ENCODE measurements at places on chromosomes 16 and 17.

DNA sequence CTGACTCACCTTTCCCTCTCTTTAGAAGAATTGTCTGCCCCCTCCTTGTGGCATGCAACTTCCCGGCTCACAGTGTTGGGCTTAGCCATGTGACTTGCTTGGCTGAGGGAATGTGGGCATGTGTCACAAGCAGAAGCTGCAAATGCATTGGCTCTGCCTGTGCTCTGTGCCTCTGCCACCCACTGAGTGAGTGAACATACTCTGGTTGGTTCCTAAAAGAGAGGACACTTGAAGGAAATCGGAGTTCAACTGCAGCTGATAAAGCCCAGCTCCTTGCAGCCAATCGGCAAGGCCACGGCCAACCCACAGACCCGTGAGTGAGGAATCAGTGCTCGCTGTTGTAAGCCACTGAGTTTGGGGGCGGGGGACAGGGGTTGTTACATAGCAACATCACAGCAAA is 10.9 kb upstream of the GINS2 start:
- no peak for DNase-seq

GRCh38 chr17:34374457-34374856 is 11.4 kb upstream of the CCL1 start:
- DNase-seq, result no peak

DNA sequence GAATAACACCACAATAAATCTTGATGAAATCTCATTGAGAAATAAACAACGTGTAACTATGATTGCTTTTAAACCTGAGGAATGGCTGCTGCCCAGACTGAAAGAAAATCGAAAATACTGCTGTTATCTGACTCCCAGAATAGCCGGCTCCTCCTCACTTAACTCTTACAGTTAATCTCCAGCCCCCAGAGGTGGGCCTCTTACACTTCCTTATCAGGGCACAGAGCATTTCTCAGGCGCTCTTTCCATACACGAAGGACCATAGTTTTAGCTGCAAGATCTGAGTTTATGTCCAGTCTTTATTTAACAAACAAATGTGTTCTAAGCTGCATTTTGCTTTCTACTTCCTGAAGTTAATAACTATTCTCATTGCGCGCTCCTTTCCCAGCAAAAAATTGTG is 206.9 kb downstream of the MAP2K4 start:
- DNase-seq, result no peak

GRCh38 chr16:61862221-61863155 is 173.8 kb downstream of the CDH8 start:
- no peak for DNase-seq

- DNase-seq, result no peak
These were observed 42.0 kb downstream of the MGAT5B start for GRCh38 chr17:76909971-76910760.

GRCh38 chr16:78972986-78973385 is 627.6 kb downstream of the MAF start:
- DNase-seq, result no peak

DNA sequence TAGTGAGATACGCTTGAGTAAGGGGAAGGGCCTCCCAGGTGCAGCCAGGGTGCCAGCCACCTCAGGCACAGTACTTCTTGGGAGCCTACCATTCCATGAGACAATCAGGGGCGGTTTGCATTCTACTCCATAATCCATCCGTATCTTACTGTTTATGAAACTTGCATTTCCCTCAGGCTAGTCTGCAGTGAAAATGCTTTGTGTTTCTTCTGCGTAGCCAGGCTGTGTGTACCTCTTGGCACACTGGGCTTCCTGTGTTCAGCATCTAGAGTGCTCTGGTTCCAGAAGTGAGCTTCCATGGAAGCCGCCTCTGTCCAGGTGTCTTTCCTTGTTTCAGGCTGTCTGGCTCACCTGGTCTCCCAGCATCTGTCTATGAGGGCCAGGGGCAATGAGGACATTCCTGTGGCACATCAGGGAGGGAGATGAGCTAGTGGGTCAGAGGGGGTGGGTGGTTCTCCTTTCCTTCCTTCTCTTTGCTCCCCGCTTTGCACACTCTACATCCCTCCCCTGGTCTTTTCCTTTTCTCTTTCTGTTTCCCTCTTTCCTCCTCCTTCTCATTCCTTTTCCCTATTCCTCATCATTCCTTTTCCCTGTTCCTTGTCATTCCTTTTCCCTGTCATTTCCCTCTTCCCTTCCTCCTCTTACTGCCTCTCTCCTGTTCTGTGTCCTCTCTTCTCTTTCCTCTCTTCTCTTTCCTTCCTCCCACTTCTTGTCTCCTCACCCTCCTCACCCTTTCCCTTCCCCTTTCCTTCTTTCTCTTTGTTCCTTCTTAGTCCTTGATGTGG is 386.5 kb downstream of the CPPED1 start:
- no peak for DNase-seq

GRCh38 chr17:57663326-57664070 is 81.6 kb downstream of the CCDC182 start:
- no peak for DNase-seq

DNA sequence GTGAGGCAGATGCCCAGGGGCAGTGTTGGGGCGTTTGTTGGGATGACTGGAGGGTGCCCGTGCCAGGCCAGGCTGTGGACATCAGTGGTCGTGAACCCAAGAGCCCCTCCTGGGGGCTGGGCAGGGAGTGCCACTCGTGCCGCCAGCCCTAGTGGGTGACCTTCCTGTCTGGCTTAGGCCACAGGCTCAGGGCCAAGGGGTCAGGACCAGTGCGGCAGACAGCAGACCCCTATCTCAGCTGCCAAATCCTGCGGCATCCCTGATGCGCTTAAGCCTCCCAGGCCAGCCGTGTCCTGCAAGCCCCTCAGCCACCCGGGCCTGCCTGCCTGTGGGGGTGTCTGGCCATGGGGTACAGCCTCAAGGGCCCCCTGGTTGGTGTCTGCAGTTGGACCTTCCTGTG is 14.7 kb downstream of the PRSS27 start:
- no peak for DNase-seq

- DNase-seq, result no peak
These were observed 66.7 kb downstream of the CCDC182 start for GRCh38 chr17:57678393-57678792.

GRCh38 chr16:54488729-54489128 is 202.1 kb upstream of the IRX3 start:
- DNase-seq, result no peak

DNA sequence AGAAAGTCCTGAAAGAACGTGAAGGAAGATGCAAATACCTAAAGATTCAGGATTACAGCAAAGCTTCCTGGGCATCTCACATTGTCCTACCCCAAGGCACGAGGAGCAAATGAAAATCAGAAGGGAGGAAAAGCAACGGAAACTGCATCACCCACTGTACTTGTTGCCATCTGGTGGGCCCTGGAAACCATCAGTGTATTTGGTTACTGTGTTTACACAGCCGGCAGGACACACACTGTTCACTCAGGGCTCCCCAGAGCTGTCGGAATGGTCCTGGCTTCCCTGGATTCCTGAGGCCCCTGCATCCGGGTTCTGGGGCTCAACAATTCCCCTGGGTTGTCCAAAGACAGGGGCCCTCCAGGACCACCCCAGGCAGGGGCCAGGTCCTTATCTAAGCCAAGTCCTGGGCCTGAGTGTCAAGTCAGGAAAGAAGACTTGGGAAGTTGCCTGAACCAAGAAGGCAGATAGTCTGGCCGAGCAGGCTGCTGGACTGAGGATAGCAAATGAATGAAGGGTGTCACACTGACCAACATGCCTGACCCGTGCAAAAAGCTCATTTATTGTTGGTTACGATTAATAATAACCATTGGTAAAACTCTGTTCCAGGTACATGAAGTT is 52.8 kb downstream of the SOX9 start:
- no peak for DNase-seq

- no peak for DNase-seq
These were observed 357.4 kb downstream of the SEC14L1 start for GRCh38 chr17:77498091-77498741.

GRCh38 chr17:61382796-61383688 is 16.6 kb upstream of the TBX2 start:
- DNase-seq, result no peak

DNA sequence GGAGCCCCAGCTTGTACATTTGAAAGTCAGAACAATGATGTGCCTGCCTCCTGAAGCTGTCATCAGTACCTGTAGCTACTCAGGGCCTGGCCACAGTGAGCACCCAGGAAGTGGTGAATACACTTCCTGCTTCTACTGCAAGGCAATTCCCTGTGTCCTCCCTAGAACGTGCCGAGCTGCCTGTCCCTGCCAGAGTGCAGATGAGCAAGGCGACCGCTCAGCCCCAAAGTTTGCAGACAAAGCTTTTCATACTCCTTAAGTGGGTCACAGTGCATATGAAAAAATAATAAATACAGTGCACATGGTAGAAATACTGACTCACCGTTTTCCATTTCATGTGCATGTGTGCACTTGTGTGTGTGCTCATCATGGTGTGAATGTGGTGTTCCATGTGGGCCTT is 77.3 kb downstream of the MPRIP start:
- peak; percentile 28 for DNase-seq

DNA sequence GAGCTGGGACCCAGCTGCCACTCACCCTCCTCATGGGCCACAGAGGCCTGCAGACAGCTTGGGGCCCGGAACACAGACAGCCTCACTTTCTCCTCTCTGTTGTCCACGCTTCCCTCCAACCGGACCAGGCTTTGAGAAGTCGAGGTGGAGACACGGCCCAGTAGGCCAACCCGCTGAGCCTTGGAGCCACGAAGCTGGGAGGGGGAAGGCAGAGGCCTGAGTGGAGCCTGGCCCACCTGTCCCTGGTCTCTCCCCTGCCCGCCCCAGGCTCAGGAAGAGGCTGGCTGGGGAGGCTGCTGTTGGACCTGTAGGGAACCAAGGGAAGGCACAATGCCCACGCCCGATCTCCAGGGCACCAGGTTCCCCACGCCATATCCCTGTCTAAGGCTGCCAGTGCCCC is 48.1 kb downstream of the RMI2 start:
- no peak for DNase-seq

DNA sequence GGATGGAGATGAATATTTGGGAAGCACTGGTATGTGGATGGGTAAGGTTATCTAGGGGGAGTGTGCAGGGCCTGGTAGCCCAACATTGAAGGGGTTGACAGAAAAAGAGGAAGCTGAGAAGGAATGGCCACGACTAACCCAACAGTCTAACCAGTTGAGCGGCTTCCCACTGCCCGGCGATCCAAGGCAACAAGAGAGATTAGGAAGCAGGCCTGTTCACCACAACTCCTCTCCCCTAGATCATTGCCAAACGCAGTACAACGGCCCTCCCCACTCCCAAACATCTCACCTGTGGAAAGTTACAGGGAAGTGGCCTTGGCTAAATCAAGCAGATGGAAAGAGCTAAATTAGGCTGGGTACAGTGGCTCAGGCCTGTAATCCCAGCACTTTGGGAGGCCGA is 11.2 kb upstream of the RANGRF start:
- no peak for DNase-seq

GRCh38 chr17:64107500-64108236 is 22.3 kb downstream of the ERN1 start:
- DNase-seq, result no peak

- DNase-seq, result no peak
These were observed 45.6 kb upstream of the BAHCC1 start for GRCh38 chr17:81349397-81350319.

DNA sequence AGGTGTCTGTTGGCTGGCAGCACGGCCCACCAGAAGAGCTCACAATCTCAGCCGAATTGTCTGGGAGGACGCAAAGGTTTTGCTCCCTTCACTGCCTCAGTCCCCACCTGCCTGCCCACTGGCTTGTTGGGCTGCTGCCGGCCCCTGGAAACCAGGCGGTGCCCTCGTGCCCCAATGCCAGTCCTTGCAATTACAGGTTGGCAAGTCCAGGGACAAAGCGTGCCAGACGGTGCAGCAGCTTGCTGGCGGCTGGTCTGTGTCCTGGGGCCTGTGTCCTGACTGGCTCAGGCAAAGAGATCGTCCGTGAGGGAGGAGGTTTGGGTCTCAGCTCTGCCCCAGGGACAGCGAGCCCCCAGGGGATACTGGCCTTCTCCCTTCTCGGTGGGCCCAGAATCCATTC is 24.6 kb upstream of the SPNS2 start:
- no peak for DNase-seq

- DNase-seq, result no peak
These were observed 64.0 kb upstream of the SOX9 start for GRCh38 chr17:72056727-72057290.

DNA sequence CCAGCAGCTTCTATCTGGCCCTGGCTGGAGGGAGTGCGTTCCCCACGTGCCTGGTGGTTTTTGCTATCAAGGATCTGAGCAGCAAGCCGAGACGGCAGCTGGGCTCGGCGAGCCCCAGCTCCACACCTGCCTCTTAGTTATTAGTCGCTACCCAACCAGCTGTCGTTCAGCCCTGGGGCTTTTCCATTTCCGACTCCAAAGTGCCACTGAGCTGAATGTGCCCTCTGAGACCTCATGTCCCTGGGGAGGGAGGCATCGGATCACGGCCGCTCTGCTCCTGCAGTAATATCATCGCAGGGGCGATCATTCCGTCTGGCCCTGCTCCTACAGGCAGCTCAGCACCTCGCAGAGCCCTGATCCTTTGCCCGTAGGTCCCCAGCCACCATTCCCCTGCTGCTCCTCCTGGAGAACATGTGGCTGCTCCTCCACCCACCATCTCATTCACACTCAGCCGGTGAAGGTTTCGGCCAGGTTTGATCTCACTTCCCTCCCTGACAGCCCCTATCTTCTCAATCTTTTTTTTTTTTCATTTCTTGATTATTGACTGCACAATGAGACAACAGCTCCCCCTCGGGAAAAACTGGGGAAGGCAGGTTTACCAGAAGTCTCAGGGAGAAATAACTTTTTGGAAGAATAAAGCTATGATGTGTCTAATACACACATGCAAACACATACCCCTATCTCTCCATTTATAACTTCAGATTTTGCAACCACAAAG is 86.7 kb downstream of the ZFHX3 start:
- no peak for DNase-seq

DNA sequence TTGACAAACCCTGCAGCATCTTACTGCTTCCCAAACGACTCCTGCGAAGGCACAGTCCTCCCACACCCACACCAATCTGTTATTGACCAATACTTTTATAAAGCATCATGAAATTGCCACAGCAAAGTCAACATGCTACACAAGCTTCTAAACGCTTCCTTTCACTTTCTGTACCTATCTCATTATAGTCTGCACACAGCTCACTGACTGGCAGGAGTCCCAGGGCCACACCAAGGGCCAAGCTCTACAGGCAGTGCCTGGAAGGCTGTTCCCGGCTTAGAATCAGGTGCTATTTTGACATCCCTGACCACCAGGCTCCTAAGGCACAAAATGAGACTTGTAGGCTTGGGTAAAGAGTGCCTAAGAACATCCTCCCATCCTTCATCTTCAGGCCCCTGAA is 39.5 kb downstream of the USP7 start:
- DNase-seq, result no peak

- DNase-seq, result no peak
These were observed 79.5 kb downstream of the ANKRD11 start for GRCh38 chr16:89410794-89411309.
